ENCODE measurements at places on chromosomes 16 and 17. TPM values are rescaled to one million over a fixed set of nuclear protein-coding genes. Genes with fewer than 3 reads are reported as not detected.

The SEZ6L2 gene
- 4.7 TPM for total RNA-seq

The IGFBP4 gene
- 205 TPM for total RNA-seq

The RSKR gene
- total RNA-seq: 6.9 TPM

The BAHCC1 gene
- total RNA-seq: 13.7 TPM

The UBFD1 gene
- 145 TPM for total RNA-seq

The TBC1D3I gene
- total RNA-seq: 0.41 TPM

The CD300E gene
- total RNA-seq: not detected

The ENPP7 gene
- total RNA-seq: not detected

The KLHL11 gene
- total RNA-seq: 30.0 TPM

The SCGB1C2 gene
- not detected for total RNA-seq

The CA10 gene
- 1.2 TPM for total RNA-seq

Measured in tongue (tissue), 3 donors.